ENCODE measurements at places on chromosomes 2 and 18. TPM values are rescaled to one million over a fixed set of nuclear protein-coding genes. Genes with fewer than 3 reads are reported as not detected.

- DNase-seq: no peak
Measured at GRCh38 chr18:49819823-49820671, 6.7 kb upstream of the ACAA2 start.

DNA sequence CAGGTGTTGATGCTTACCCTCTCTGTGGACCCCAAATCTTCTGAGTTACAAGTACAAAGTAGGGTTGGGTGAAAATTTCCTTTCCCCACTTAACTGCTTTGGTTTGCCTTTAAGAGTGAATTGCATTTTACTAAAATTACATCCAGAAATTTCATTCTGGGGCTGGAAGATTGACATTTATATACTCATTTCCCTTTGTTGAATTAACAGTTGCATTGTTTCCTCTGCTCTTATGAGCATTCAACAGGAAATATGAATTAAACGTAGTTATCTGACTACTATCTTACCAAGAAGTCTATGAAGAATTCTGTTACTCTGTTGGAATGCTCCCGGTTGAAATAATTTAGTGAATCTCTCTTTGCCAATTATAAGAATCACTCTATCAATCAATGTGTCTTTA lies 1231.1 kb upstream of the NXPH2 start:
- no peak for DNase-seq

- no peak for DNase-seq
Measured at GRCh38 chr2:40546439-40547191, 94.7 kb upstream of the SLC8A1 start.

GRCh38 chr2:42170619-42171395 lies 1.7 kb downstream of the EML4 start:
- DNase-seq: no peak

ESPNL gene
- polyA plus RNA-seq: not detected

DNA sequence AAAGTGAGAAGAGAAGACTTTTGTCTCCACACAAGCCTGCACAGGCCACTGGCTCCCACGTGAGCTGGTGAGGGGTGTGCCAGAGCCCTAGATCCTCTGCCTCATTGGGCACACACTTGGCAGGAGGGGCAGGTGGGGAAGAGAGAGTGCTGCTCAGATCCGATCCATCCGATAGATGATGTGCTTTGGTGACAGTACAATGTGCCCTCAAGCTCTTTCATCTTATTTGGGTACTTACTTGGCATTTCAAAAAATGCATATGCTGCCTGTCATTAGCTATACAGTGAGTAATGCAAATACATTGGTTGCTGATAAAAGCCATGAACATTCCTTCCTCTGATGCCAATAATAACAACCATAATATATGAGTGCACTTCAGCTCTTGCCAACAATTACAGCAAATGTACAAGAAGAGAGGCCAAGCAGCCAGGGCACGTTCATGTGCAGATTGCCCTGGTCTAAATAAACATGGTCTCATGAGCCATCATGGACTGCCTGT lies 255.3 kb downstream of the VAPA start:
- DNase-seq: peak; percentile 97

POU3F3 gene
- not detected for polyA plus RNA-seq

GRCh38 chr2:198072655-198073054 lies 268.3 kb downstream of the PLCL1 start:
- peak; percentile 17 for DNase-seq

DNA sequence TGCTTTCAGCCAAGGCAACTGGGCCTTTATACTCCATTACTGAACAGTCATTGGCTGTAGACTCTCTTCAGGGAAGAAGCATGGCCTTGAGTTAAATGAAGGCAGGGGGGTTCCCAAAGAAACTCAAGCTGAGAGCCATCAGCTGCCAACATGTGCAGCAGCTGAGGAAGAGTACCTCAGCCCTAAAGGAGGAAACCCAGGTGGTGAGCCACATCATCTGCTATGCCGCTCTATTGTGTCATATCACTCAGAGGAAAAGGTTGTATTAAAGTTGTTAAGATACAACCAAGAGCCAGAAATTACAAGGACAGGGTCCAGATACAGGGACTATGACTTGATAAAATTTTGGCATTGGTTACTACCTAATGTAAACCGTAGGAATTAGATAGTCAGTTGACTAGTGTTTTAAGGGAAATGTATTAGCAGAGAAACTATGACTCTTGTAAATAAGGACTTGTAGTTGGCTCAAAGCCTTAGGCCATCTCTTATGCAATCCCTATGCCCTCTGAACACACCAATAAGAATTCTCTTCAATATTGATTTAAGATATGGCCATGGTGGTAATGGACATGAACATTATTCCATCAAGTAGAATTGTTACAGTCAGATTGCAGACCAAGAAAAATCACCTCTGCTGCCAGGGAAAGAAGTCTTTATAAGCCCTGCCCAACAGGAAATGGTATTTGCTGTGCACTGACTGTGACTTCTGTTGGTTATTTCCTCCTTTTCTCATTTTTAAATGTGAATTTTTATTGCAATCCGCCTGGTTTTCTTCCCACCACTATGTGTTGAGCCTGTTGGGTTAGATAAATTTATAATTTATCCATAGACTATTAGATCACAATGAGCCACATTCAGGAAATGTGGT lies 9.2 kb upstream of the LRPPRC start:
- DNase-seq: no peak

GRCh38 chr2:39730685-39731302 lies 48.3 kb downstream of the THUMPD2 start:
- peak; percentile 50 for DNase-seq

DNA sequence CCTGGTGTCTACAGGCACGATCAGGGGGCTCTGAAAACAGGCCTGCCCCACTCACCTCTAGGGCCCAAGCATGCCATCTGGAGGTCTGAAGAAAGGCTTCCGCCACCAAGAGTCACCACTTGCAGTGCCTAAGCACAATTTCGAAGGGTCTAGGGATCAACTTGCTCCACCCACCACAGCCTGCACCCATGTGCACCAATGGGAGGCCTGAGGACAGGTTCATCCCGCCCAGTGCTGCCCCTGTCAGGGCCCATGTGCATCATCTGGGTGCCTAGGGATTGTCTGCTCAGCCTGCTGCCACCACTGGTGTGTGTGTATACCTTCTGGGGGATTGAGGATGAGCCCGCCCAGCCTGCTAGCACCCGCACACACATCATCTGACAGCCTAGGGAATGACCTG lies 121.0 kb upstream of the ACVR1C start:
- no peak for DNase-seq

KCNIP3 gene
- polyA plus RNA-seq: 0.08 TPM

DNA sequence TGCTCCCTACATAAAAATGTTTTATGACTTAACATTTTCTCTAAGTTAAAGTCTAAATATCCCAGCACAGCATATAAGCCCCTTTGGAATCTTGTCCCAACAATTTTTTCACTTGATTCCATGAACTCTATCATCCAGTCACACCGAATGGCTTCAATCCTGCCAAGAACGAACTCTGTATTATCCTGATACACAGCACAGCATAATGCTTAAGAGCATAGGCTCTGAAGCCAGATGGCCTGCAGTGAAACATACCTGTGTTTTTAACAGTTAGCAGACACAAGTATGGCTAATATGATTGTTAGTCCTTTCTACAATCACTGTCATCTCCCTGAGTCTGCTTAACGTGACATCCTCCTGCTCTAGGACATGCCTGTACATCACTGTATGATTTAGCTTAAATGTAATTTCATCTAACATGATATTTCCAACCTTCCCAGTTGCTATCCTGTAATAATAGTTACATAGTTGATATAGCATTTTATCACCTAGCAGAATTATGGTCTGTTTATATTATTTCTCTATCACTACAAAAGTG lies 669.5 kb downstream of the ERBB4 start:
- DNase-seq: no peak

All from endothelial cell of umbilical vein (primary cell).